ENCODE measurements at places on chromosomes 5 and 9.

DNA sequence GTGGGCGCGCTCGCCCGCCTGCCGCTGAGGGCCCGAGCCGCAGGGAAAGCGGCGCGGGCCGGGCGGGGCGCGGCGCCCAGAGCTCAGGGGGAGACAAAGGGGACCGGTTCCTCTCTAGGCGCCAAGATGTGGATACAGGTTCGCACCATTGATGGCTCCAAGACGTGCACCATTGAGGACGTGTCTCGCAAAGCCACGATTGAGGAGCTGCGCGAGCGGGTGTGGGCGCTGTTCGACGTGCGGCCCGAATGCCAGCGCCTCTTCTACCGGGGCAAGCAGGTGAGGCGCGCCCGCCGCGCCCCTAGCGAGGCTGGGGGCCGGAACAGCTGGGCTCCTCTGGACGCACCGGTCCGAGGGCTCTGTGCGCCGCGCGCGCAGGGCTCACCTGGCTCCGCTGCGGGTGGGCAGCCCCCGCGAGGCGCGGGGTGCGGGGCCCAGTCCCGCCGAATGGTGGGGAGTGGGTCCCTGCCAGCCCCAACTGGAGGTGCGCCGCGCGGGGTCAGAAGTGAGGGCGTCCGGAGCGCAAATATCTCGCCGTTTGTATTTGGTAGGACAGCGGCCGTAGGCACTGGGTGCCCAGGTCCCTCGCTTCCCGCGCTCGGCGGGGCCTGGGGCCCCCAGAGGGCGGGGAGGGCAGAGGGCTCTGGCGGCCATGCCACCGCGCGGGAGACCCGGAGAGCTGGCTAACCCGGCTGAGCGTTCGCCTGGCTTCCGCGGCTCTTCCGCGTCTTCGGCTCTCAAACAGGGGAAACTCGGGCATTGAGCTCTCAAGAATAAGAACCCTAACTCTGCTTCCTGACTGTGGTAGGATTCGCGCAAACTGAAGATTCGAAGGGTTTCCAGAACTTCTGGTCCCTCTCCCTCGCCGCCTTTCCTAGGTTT, 607 bp downstream of the UHRF2 start:
- peak; percentile 41 for DNase-seq

DNA sequence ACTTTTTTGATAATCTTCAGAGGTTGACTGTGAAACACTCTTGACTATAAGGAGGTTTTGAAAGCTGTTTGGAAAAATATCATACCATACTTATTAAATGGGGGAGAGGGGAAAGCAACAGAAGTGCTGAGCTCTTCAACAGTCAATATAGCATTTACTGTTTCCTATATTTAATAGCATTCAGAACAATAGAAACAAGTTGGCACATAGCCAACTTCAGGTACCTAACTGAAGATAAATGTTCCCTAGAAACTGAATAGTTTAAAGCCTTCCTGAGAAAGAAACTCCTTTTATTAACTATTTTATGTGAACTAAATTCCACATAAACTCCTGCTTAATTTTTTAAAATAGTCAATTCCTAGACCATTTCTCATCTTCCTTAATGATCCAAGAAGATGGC, 26.3 kb downstream of the SLC31A1 start:
- no peak for DNase-seq

- no peak for DNase-seq
Measured at GRCh38 chr5:139078345-139078744, 119.8 kb downstream of the SIL1 start.

DNA sequence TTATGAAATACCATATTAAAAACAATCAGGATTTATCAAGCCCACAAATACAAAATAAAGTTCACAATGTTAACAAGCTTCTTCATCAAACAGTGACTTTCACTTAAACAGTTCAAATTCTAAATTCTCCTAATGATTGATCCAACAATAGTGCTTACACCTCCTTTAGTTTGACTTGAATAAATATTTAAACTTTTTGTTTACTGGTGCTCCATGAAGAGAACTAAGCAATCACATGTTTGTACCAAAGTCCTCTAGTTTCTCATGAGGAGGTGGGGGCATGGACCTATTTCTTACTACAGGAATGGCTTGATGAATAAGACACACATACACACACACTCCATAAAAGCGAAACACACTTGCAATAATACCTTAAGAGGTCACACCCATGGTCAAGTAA, 95.8 kb downstream of the RAPGEF6 start:
- no peak for DNase-seq

DNA sequence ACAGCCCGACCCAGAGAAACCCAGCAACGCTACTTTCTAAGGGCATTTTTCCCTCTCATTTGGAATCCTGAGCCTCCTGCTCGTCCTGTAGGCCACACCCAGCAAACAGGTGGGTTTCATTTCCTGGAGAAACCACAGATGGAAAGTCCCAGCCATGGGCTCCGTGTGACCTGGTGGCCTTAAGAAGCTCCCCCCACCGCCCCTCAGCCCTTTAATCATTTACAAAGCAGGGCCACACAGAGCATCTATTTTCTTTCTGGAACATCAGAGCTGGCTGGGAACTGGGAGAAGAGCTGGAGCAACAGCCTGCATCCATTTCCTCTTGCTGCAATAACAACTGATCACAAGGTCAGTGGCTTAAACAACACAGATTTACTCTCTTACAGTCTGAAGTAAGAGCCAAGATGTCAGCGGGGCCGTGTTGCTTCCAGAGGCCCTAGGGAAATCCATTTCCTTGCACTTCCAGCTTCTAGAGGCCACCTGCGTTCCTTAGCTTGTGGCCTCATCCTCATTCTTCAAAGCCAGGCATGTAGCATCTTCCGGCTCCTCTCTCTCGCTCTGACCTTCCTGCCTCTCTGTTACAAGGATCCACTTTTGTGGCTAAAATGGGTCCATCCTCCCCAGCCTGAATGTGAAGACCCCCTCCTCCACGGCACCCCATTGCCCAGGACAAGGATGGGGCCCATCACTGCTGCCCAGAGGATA, 40.5 kb downstream of the C9orf50 start:
- DNase-seq, result no peak

Measured in fibroblast of villous mesenchyme (primary cell).